ENCODE measurements at places on chromosomes 13 and 19.

DNA sequence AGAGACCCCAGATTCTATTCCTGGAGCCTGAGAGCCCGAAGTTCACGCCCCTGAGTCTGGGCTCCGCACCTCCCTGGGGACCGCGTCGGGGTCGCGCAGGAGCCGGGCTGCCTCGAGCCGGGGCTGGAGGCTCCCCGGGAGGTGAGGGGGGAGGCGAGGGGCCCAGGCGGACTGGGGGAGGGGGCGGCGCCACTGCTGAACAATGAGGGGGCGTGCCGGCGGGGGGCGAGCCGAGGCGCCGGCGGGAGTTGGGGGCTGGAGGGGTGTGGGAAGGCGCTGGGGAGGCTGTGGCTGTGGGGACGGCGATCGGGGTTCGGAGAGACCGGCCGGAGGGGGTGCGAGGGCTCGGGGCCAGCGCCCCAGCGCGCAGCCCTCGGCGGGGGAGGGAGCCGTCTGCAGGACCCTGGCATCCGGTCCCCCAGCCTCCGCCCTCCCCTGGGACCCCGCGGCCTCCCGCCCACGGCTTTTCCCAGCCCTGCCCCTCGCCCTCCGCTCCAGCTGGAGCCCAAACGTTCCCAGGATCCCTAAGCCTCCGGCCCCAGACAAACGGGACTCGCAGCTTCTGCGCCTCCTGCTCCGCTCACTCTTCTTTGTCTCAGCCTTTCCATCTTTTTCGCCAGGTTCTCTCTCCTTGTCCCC, 922 bp downstream of the PLEKHG2 start:
- DNase-seq: no peak

DNA sequence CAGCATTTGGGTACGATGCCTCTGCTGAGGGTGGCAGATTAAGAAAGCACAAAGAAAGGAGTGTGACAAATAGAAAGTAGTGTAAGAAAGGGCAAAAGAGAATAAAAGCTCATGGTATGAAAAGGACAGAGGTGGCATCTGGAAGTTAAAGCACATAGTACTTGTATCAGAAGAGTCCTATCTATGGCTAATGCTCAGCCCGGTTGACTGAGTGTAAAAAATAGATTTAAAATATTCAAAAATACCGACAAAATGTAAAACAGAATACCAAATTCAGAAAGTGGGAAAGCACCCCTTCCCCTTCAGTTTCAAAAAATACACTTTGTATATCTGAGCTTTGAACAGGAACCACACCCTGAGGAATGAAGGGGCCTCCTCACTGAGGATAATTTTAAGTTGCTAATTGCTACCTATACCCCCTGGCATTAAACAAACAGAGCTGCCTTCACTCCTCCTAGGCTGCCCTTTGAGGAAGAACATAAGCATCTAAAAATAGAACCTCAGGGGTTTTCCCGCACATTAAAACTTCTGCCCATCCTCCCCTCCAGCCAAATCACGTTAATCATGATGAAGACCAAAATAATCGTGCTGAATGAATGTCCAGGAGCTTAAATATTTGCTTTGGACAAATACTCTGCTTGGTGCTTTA, 43.3 kb downstream of the DLEU7 start:
- DNase-seq: no peak

- DNase-seq: no peak
These were observed 17.6 kb upstream of the AKAP8 start for GRCh38 chr19:15397236-15397635.

GRCh38 chr19:42202290-42202880, 15.1 kb downstream of the DEDD2 start:
- no peak for DNase-seq

GRCh38 chr19:48746738-48747575, at the start of gene IZUMO1:
Gene IZUMO1, minus strand, starts transcription at chr19:48746909. Its CDS starts 1,050 bp downstream, at chr19:48745859.
- DNase-seq: no peak

GRCh38 chr13:103762523-103762922, 696.3 kb upstream of the SLC10A2 start:
- DNase-seq: no peak

- no peak for DNase-seq
These were observed 53.4 kb downstream of the TSSK6 start for GRCh38 chr19:19461671-19462622.

GRCh38 chr19:48815870-48816501, 5.2 kb upstream of the BCAT2 start:
- DNase-seq: no peak

GRCh38 chr19:3163230-3163886, 15.2 kb upstream of the S1PR4 start:
- peak; percentile 24 for DNase-seq

- DNase-seq: no peak
These were observed 2.3 kb upstream of the KDM4B start for GRCh38 chr19:4966591-4966990.

DNA sequence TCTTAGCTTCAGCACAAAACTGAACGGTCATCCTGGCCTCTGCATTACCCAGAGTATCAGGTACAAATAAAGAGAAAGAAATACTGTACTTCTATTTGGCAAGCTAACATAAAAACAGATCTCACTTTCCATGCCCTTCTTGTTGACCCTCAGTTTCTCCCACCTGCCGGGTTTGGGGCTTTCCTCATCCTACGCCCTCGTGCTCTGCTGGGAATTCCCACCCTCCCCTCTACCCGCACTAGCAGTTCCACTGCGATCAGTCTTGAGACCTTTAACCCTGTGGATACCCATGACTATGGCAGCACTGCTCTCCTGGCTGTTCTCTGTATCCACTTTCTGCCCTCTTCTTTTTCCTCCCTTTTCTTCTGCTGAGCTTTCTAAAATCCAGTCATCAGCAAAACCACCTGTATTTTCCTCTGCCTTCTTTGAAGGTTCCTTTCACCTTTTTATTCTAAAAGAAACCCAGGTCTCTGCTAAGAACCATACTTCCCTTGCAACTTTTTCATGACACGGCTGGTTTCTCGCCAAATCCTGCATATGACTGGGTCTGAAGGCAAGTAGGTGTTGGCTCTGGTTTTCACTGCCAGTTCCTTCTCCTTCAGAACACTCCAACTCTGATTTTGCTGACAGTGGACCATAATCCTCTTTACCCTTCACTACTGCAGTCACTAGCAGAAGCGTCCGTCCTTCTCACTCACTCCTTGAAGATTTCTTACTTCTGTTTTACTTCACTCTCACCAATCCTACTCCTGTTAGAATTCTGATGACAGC, 99.4 kb downstream of the MIPEP start:
- DNase-seq: no peak

GRCh38 chr19:49475995-49476880, 2.2 kb downstream of the FLT3LG start:
- DNase-seq: no peak

GRCh38 chr19:48982280-48982679, 10.8 kb downstream of the GYS1 start:
- DNase-seq: no peak

- no peak for DNase-seq
These were observed 48.6 kb downstream of the PEPD start for GRCh38 chr19:33472691-33473652.

- DNase-seq: peak; percentile 75
These were observed 593 bp downstream of the KEAP1 start for GRCh38 chr19:10502524-10503001.

DNA sequence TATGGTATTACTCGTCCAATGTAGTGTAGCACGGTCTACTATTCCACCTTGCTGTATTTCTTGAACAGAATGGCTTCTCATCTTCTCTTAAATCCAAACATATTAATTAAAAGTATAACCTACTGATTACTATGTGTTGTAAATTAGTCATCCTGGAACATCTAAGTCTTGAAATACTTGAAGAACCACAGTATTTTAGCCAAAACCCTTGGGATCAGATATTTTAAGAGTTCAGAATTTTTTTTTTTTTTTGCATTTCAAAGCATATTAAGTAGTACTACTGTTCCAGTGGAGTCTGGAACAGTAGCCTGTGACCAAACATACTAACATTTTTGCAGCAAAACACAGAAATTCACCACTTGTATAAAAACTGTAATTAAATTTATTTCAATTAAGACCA, 30.1 kb downstream of the ZC3H13 start:
- DNase-seq: no peak

DNA sequence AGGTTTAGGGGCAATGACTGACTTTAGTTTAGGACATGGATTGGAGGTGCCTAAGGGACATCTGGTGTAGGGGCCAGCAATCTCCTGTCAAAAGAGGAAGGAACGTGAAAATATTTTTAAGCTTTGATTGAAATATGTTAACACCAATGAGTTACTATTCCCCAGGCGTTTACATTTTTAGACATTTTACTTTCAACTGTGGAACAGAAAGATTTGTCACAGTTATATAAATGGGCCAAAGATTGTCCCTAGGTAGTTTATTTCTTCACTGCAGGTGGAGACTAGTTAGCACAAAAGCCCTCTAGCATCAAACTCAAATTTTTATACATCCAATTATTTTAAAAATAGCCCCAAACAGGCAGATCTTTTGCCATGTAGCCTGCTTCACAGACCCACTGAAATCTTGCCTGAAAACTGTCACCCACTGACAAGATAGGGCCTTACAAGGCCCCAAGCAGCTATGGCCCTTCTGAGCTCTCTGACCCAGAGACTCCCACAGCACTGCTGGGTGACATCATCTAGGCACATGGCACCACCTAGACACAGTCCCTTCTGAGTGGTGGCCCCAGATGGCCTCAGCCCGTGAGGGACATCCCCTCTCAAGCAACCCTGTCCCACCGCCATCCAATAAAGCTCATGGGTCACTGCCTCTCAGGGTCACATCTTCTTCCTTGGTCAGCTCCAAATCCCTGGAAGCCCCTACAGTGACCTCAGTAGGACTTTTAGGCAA, 64.8 kb upstream of the DOCK9 start:
- no peak for DNase-seq

GRCh38 chr13:76993021-76993420, 1.1 kb downstream of the CLN5 start:
- no peak for DNase-seq

GRCh38 chr13:35994131-35994966, 136.8 kb downstream of the DCLK1 start:
- no peak for DNase-seq

DNA sequence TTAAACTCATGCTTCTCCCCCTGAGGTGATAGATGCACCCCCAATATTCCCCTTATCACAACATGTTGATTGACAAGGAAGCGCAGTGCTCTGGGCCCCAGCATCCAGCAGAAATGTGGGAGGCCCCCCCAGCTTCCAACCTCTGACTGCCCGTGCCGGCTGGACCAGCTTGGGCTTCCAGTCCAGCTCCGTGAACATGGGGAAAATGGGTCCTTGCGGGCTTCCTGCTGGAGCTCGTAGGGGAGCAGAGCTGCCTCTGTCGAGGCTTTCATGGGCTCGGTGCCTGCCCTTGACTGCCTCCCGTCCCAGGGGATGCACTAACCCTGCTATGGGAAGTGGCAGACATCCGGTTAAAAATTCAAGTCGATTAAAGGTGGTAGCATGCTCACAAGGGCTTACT, 188.9 kb downstream of the COL4A1 start:
- DNase-seq: no peak

- peak; percentile 91 for DNase-seq
These were observed 30.7 kb upstream of the ZNF429 start for GRCh38 chr19:21474671-21475181.

DNA sequence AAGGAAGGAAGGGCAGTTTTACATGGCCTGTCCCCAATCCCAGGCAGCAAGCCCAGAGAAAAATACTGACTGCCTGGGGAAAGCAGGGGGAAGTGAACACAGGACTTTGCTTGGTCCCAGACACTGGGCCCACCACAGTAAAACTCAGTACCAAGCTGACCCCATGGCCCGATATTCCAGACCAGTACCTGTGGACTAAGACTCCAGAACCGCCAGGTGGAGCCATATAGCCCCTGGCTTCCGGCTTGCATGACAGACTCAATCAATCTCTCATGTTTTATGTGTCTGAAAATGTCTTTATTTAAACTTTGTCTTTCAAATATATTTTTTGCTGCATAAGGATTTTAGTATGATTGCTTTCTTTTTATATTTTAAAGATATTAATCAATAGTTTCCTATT, 767.9 kb upstream of the SLITRK6 start:
- no peak for DNase-seq

DNA sequence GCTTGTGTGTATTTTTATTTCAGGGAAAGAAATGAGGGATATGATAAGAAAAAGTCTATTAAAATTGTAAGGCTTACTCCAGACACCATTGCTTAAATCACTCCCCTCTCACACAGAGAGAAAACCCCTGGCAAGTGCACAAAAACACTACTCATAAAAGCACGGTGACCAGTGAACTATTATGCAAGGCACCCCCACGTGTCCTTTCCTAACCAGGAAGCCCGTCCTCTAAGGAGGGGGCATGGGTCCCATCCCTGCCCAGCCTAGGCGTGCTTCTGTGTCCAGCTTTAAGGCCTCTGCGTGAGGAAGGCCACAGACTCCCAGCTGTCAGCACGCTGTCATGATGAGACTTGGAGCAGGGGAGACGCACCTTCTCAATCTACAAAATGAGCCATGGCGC, 83.5 kb downstream of the SLC7A1 start:
- DNase-seq: no peak

GRCh38 chr19:31253526-31254179, 95.6 kb downstream of the TSHZ3 start:
- no peak for DNase-seq

GRCh38 chr19:57816652-57817051, 1.9 kb upstream of the ZNF552 start:
- no peak for DNase-seq

DNA sequence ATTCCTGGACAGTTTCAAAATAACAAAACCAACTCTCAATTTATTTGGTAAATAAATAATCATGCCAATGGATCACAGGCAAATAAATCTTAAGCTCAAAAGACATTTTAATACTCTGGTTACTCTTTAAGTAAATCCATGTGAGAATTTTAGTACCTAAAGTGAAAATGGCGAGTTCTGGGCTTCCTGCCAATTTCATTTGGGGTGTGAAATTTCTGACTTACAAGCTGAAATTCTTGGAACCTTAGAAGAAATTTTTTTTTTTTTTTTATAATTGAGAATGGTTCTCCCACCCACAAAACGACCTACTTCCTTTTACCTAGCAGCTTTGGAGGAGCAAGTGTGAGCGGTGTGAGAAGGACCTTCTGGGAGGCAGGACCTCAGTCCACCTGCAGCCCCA, 354.5 kb upstream of the NBEA start:
- DNase-seq: no peak

- DNase-seq: peak; percentile 95
These were observed 27.2 kb downstream of the RCBTB2 start for GRCh38 chr13:48505597-48506091.

- DNase-seq: no peak
These were observed 2.1 kb downstream of the FGF9 start for GRCh38 chr13:21672796-21673538.

- DNase-seq: no peak
These were observed 19.3 kb downstream of the ZNF574 start for GRCh38 chr19:42095142-42095813.

DNA sequence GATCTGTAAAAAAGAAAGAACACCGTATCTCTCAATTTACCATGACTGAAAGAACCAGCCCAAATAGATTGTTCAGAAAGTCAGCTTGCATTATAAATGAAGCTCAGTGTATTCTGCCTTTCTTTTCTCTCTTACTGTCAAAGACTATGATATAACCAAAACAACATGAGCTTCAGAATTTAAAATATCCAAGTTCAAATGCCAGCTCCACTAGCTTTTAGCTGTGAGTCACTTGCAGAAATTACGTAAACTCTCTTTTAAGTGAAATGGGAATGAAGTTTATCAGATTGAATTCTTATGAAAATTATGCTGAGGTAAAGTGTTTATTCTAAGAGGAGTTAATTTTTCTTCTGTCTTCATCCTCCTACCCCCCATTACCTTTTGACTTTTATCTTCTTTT, 20.0 kb upstream of the POSTN start:
- DNase-seq: no peak

- no peak for DNase-seq
These were observed 46.1 kb upstream of the TSC22D1 start for GRCh38 chr13:44622261-44622660.
